ENCODE measurements at places on chromosomes 13 and 19.

DNA sequence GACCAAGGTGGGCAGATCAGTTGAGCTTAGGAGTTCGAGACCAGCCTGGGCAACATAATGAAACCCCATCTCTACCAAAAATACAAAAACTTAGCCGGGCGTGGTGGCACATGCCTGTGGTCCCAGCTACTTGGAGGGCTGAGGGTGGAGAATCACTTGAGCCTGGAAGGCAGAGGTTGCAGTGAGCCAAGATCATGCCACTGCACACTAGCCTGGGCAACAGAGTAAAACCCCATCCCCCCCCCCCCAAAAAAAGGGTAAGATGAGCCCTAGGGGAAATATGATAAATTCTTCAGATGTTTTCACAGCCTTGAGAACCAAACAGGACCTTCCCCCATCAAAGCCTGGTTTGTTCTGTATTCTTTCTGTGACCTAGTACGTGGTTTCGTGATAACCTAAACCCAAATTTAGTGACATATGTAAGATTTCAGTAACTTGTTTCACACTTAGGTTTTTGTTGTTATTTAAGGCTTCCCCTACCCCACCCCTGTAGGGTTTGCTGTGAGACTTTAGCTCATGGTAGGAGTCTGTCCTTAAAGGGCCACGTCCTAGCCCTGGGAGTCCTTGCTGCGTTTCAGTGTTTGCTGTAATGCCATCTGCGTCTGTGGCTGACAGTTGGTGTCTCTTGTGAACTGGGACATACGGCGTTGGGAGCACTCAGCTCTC is 49.6 kb downstream of the MYO9B start:
- DNase-seq = no peak

DNA sequence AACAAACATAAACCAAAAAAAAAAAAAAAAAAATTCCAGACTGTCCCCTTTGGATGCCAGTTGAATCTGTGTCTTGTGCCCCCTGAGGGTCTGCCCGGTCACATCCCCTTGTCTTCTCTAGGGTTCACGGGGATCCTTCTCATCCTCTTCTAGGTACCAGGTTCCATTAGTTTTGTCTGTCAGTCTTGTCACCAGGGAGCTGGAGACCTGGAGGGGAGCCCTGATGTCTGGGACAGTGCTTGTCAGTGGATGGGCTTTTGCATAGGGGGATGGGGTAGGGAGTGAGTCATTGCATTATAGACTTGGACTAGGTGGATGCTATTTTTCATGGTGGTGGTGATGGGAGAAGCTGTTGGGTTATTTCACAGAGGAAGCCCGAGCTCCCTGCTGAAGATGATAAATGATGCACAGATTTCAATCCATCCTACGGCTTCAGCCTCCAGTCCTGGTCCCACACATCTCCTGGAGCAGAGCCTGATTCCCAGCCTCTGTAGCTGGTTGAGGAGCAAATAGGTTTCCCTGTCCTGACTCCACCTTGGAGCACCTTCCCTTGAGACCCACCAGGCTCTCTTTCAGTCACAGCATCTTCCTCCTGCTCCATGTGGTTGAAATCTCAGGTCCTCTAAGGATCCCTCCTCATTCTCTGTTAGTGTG is 26.0 kb downstream of the WTIP start:
- no peak for DNase-seq

GRCh38 chr19:11457115-11457514 is 21.7 kb downstream of the PRKCSH start:
- DNase-seq = no peak

DNA sequence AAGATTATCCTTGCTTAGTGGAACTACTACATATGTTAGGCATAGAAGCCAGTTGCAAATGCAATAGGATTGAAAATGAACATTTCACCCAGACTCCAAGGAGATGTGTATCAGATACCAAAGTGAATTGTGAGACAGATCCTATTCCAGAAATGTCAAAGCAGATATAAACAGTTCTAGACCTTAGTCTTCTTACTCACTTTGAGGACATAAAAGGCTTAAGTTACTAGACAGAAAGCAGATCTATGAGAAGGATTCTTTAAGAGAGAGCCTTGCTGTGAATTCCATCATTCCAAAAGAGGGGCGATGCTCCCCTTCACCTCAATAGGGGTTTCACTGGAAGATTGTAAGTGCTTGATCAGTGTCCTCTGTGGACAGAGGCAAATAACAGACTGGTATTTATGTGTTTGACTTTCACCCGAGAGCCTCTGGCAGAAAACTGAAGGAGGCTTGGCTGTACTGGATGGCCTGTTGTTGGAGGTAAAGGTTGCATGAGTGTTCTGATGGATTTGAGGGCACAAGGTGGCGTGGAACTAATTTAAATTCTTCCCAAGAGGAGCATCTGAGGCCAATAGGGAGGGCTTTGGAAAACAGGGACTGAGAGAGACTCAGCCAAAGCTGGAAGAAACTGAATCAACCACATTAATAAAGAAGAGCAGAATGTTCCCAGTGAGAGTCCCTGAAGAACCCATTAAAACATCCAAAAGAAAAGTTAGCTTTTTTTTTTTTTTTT is 194.8 kb downstream of the DCLK1 start:
- no peak for DNase-seq

DNA sequence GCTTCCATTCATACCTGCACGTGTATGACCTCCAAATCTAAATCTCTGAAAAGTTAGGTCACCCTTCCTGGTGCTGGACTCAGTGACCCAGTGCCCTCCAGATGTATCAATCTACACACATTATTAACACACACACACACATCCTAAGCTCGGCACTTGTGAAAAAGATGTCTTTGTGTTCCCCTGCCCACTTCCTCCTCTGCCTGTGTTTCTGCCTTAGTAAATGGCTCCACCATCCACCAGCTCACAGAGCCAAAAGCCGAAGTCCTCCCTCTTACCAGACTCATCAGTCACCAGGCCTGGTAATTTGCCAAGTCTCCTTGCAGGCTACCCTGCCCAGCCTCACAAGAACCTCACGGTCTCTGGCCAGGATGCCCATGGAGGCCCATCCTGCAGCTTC is 131.5 kb downstream of the SHISA2 start:
- DNase-seq = no peak
